Mucosa of descending colon (tissue), 3 donors: ENCODE measurements at places on chromosomes 11 and 22.
A peak's percentile ranks its signal among the peaks of the same experiment; 100 is the strongest.

- no peak for DNase-seq
These were observed 64.1 kb downstream of the NECTIN1 start for GRCh38 chr11:119664701-119665420.

GRCh38 chr22:31235081-31235480 lies 23.0 kb downstream of the LIMK2 start:
- DNase-seq: no peak

DNA sequence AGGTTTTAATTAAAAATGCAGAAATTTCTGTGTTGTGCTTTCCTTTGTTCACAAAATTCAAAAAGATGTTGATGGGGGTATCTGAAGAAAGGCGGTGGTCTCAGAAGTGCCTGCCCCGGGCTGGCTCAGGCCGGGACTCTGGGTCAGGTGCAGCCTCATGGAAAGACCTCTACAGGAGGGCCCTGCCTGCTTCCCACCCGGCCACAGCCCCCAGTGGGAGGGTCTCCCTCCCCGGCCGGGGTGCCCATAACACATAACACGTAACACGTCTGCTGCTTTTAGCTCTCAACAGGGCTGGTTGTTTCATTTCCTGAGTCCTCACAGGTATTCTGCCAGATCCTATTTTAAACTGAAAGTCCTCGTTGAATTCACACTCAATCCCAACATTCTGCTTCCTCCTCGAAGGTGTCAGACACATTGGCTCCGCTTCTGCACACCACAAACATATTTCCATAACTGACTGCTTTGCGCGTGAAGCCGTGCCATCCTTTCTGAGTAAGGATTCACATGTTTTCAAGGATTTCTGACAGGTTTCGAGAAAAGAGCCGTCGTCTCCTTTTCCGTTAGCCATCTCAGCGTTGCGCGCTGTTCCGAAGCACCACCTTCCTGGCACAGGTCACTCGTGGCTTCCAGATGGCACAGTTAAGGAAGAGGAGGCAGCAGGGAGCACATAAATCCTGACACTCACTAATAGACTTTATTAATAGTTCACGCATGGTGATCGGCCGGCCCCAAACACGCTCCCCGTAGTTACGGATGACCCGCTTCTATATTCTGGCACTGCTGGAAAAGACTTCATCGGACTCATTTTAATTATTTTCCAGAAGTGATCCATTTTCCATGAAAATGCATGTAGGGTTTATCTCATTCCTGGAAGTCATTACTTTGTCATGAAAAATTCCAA lies 569.3 kb downstream of the BRD1 start:
- no peak for DNase-seq

GRCh38 chr22:44341431-44342346 lies 28.9 kb upstream of the SHISAL1 start:
- no peak for DNase-seq

DNA sequence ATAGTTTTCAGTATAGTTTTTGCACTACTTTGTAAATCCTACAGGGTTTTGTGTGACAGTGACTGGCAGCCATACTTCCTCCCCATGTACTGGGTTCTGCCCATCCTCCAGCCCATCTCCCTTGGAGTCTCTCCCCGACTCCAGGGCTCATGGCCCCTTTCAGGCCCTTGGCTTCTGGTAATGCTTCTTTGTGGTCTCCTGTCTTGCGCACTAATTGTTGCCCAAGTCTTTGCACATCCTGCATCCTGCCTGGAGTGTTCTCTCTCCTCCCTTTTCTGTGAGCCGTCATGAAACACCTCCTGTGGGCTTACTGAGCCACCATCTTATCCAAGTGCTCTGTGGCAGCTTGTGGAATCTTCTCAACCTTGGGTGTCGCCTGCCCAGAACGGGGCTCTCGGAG lies 11.4 kb upstream of the KCNQ1OT1 start:
- peak; percentile 14 for DNase-seq

DNA sequence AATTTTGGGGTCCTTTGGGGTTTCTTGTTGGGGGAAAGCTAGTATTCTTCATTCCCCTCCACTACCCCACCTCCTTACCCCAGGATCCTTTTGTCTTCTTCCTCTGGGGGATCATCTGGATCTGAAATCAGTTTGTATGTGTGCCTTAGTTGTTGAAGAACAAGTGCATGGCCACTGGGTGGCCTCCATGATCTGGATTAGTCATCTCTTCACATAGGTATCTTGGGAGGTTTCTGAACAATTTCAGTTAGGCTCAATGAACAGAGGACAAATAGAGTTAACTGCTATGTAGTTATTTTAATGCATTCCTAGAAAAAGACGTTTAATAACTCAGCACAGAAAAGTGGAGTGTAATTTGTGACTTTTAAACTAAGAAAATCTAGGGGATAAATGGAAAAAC lies 7.1 kb upstream of the VWA5A start:
- peak; percentile 33 for DNase-seq

- DNase-seq: no peak
These were observed 21.9 kb downstream of the SUN2 start for GRCh38 chr22:38733724-38734381.

- DNase-seq: no peak
These were observed 88.4 kb upstream of the TEAD1 start for GRCh38 chr11:12585861-12586260.

GRCh38 chr11:122226810-122227379 lies 110.9 kb upstream of the BLID start:
- DNase-seq: no peak

DNA sequence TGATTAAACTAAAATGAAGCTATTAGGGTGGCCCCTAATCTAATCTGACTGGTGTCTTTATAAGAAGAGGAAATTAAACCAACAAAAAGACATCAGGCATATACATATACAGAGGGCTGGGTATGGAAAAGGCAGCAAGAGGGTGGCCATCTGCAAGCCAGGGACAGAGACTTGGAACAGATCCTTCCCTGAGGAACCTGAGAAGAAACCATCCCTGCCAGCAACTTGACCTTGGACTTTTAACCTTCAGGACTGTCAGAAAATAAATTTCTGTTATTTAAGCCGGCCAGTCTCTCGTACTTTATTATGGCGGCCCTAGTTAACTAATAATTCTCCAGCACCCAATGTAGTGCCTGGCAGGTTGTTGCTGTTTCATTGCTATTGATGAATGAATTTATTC lies 361.5 kb upstream of the PDGFD start:
- DNase-seq: no peak

GRCh38 chr11:10550503-10551289 lies 9.7 kb upstream of the RNF141 start:
- no peak for DNase-seq
